ENCODE measurements at places on chromosomes 4 and X.

DNA sequence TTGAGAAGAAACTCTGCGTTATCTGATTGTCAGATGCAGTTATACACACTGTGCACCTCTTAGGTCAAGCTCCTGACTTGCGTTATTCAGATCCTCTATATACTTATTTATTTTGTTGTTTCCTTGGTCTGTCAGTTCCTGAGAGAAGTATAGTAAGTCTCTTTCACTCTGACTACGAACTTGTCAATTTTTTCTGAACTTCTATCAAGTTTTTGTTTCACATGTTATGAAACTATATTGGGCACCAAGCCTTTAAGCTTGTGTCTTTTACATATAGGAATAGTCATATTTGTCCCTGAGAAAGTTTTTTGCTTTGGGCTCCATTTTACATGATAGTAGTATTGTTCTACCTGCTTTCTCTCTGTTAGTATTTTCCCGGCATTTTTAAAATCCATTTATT is 31.7 kb downstream of the ZNF275 start:
- no peak for DNase-seq

DNA sequence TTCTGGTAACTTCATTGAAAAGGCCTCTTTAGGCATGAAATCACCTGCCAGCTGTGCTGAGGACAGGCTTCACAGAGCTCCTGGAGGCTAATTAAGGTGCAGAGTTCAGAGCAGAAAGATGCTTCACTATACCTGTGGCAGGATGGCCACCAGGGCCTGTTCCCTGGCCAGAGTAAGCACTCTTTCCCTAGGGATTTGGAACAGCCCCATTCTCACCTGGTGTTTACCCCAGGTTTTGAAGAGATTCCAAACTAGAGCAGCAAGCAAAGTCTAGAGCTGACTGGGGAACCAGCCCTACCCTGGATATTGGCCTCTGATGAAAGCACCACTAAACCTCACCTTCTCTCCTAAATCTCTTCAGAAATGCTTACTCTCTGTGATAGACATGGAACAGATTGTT is 148.8 kb downstream of the PDE5A start:
- DNase-seq: no peak

- no peak for DNase-seq
Measured at GRCh38 chr4:55921093-55921492, 27.7 kb upstream of the CEP135 start.

GRCh38 chrX:16002185-16002584 is 121.2 kb upstream of the GRPR start:
- no peak for DNase-seq

GRCh38 chrX:133838761-133839676 is 146.4 kb downstream of the GPC3 start:
- DNase-seq: peak; percentile 3

- no peak for DNase-seq
Measured at GRCh38 chrX:140298960-140299825, 205.7 kb downstream of the SOX3 start.

DNA sequence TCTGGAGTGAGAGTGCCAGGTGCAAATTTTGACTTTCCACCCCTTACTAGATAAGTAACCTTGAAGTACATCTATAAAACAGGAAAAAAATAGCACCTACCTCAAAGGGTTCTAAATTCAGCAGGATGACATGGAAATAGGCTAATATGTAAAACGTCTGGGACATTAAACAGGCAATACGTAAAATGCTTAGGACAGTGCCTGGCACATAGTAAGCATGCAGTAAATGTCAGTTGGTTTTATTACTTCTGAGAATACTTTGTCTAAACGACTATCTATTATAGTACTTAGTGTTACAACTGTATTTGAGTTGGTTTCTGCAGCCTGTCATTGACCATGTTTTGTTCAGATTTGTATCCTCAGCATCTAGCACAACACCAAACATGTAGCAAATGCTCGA is 70.8 kb downstream of the ARX start:
- DNase-seq: no peak

All from stimulated activated CD4-positive, alpha-beta T cell treated with anti-CD3 and anti-CD28 coated beads, Interleukin-15, amount 100 ng/mL, for 48 hours (primary cell).